ENCODE measurements at places on chromosomes 4 and X.

DNA sequence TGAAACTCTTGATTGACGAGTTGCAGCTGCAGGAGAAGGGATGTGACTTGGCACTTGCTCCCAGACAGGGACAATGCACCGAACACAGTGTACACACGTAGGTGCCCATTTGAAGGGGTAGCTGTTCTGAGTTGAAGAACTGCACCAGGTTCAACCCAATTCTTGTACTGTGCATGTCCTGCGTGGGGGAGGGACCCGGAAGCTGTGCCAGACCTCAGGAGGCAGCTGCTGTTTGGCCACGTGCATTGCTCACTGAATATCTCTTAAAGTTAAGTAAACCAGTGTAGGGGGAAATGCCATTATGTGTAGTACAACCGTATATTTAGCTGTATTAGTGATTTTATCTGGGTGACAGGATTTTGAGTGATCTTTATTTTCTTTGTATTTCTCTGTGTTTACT lies 12.0 kb upstream of the RBBP7 start:
- DNase-seq, result no peak

DNA sequence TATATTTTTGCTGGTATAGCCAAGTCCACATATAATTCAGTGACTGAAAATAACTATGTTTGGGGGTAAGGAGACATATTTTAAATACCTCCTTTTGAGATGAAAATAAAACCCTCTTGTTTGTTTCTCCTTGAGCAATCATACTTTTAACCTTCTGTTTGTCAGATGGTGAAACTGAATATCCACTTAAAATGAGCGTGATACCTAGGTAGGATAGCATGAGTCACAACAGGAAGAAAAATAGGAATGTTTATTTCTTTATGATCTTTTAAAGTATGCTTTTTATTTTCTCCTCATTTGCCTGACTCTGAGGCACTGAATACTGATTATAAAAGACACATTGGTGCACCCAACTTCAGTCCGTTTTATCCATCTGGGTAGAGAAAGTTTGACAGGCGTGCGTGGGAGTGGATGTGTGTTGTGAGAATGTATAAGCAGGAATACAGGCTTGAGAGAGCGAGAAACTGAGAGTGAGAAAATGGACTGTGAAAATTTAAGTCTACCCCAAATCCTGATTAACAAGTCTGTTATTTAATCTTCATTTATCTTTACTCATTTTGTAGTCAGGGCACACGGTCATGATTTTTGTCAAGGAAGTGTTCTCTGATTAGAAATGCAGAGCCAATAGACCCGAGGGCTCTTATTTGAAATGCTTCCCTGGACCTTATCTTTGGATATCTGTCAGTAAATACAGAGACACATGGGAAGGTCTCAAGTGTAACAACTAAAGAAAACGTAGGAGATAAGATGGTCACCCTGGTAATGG lies 62.1 kb upstream of the ANTXR2 start:
- DNase-seq, result no peak

GRCh38 chr4:154124539-154125255 lies 335.8 kb upstream of the SFRP2 start:
- no peak for DNase-seq

- DNase-seq, result no peak
Observed at GRCh38 chr4:118158763-118159375, 124.6 kb downstream of the NDST3 start.

All from hippocampal formation (tissue), 2 donors.